ENCODE measurements at places on chromosomes 2 and 18.

- DNase-seq, result no peak
Observed at GRCh38 chr2:189661957-189662321, 680 bp downstream of the ASNSD1 start.

DNA sequence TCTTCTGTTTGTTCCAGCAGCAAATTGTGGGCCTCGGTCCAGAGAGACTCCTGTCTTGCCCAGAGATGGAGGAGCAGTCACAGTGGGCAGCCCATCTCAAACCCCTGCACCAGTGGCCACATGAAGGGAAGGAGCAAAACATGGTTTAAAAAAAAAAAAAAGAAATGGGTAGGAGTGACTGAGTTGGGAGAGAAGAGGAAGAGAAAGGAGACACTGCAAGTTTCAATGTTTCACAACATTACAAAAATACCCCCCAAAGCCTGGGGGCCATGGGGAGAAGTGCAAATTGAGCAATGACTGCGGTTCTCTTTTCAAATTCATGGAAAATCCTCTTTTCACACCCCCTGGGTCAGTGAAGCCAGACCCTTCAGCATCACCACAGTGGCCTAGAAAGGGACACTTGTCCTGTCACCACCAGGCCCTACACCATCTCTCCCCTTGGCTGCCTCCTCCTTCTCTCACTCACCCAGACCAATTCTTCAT lies 117.1 kb downstream of the ZFP36L2 start:
- DNase-seq, result no peak

GRCh38 chr2:217102956-217103355 lies 243.1 kb upstream of the TNP1 start:
- DNase-seq, result no peak

GRCh38 chr2:174172802-174173355 lies 75.5 kb downstream of the OLA1 start:
- DNase-seq, result no peak

- no peak for DNase-seq
Observed at GRCh38 chr2:46921676-46922448, 6.3 kb upstream of the MCFD2 start.

- no peak for DNase-seq
Observed at GRCh38 chr2:122182616-122183355, 427.3 kb downstream of the TSN start.

DNA sequence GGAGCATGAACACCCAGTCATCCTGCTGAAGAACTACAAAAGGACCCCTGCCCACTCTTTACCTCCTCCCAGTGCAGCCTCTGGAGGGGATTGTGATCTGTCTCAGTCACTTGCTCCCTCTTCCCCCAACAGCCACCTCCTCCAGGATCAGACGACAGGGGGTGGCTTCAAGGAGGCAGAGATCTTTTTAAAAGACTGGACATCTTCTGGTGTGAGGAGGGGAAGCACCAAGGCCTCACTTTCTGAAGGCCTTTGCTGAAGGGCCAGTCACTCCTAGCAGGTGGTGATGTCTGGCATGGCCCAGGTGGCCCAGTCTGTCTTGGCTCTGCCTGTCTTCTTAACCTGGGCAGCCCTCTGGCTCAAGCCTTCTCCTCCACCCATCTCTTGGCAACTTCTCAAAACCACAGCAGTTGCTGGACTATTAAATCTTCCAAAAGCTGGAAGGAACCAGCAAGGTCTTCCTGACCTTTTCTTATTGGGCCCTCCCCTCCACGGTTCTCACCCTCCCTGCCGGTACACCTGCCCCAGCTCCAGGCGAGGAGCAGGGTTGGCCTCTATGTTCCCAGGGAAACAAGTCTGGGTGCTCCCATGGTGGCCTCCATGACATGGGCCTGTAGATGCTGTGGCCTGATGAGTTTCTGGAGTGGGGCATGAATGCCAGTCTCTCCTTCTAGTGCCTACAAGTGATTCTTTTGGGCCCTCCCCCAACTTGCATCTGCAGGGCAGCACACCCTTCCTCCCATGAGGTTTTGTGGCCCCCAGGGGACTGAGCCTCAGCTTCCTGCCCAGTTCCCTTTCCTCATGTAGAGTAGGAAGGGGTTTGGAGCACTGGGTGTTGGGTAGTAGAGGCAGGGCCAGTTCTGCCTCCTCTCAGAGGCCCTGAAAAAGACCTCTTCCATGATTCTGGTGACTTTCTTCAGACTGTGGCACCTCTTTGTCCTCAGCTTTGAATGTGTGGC lies 5.0 kb upstream of the ATP6V1B1 start:
- DNase-seq, result no peak

GRCh38 chr2:229636571-229636970 lies 77.8 kb downstream of the DNER start:
- no peak for DNase-seq

- no peak for DNase-seq
Observed at GRCh38 chr2:24720310-24720709, 72.9 kb downstream of the PTRHD1 start.

Data from AG09309 (cell line).